ENCODE measurements at places on chromosomes 4 and X. TPM values are rescaled to one million over a fixed set of nuclear protein-coding genes. Genes with fewer than 3 reads are reported as not detected.

EPHA5 gene
- polyA plus RNA-seq, result not detected

CENPVL1 gene
- not detected for polyA plus RNA-seq

ADGRG2 gene
- polyA plus RNA-seq, result 3.2 TPM

CCDC160 gene
- polyA plus RNA-seq, result 2.5 TPM

WNK3 gene
- 6.2 TPM for polyA plus RNA-seq

CC2D2A gene
- polyA plus RNA-seq, result 61.3 TPM

CDK16 gene
- polyA plus RNA-seq, result 85.4 TPM

CTAG2 gene
- polyA plus RNA-seq, result not detected

AR gene
- polyA plus RNA-seq, result 9.6 TPM

SEL1L3 gene
- 84.6 TPM for polyA plus RNA-seq

HAUS3 gene
- 17.9 TPM for polyA plus RNA-seq

PCDH18 gene
- polyA plus RNA-seq, result 131 TPM

TMSB4X gene
- polyA plus RNA-seq, result 3,478 TPM

GRCh38 chrX:41695426-41695825 lies 6.7 kb downstream of the GPR34 start:
- DNase-seq, result no peak

- DNase-seq, result no peak
Observed at GRCh38 chrX:125405339-125405738, 85.7 kb downstream of the TEX13C start.

DNA sequence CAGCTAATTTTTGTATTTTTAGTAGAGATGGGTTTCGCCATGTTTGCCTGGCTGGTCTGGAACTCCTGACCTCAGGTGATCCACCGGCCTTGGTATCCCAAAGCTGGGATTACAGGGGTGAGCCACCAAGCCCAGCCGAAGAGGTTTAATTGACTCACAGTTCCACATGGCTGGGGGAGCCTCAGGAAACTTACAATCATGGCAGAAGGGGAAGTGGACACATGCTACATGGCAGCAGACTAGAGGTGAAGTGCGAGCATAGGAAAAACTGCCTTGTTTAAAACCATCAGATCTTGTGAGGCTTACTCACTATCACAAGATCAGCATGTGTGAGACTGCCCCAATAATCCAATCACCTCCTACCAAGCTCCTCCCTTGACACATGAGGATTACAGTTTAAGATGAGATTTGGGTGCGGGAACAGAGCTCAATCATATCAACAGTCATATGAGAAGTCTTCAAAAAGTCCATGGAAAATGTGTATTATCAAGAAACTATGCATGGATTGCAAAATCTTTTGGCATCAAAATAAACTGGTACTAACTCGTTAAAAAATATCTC lies 25.8 kb upstream of the RPL39 start:
- DNase-seq, result no peak

GRCh38 chr4:40327340-40327739 lies 7.8 kb upstream of the CHRNA9 start:
- DNase-seq, result no peak

DNA sequence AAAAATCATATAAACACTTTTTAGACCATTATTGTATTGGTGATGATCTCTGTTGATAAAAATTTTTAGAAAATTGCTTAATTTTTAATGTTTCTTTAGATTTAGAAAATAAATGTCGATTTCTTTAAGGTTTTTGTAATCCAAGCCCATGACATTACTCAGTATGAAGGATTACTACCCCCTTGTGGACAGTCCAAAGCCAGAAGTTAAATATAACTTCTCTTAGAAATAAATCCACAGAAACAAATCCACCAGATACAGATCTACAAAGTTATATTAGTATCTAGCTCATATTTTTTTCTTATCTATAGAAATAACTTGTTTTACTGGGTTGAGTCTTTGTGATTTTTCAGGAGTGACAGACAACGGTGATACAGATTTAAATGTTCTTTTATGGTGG lies 18.9 kb downstream of the TIFA start:
- no peak for DNase-seq

DNA sequence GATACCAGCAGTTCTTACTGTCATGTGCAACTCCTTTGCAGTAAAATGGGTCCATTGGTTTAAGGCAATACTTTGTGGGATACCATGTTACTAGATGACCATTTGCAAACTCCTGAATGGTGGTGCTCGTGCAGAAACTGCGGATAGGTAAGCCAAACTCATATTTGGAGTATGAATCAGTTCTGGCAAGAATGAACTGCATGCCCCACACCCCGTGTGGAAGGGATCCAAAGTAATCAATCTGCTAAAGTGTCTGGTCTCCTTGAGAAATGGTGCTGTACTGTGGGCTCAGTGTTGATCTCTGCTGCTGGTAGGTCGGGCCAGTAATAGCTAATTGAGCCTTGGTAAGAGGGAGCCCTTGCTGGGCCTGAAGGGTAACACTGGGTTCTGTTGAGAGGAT lies 4.2 kb upstream of the TAB3 start:
- no peak for DNase-seq

- no peak for DNase-seq
Observed at GRCh38 chrX:39633293-39633692, 464.5 kb downstream of the BCOR start.

DNA sequence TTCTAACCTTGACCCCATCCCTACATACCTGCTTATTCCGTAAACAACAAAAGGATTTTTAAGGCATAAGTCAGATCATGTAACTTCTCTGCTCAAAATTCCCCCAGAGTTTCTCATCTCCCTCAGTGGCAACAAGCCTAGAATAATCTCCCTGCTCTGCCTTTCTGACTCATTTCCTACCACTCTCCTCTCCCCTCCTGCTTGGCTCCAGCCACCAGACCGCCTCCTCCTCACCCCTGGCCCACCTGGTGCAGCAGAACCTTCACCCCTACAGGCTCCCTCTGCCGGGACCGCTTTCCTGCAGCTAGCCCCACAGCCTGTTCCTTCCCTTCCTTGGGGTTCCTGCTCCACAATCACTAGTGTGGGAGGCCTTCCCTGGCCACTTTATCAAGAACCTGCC lies 32.1 kb downstream of the TSPAN5 start:
- DNase-seq, result no peak

GRCh38 chrX:109914114-109914849 lies 88.6 kb upstream of the TMEM164 start:
- DNase-seq, result no peak

DNA sequence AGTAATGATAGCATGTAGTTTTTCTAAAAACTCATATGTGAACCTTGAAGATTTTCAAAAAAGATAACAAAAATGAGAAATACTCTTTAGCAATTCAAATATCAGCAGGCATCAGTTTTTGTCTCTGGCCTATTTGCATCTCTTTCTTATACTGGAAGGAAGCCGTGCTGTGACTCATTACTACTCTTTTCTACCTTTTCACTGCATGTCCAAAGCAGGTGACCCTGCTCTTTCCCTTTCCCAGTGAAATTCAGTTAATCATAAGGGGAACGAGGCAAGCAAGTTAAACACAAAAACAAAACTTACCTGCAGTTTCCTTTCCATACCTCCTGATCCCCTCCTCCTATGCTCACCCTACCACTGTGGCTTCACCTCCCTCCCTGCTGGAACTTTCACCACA lies 9.3 kb downstream of the SPATA4 start:
- no peak for DNase-seq

DNA sequence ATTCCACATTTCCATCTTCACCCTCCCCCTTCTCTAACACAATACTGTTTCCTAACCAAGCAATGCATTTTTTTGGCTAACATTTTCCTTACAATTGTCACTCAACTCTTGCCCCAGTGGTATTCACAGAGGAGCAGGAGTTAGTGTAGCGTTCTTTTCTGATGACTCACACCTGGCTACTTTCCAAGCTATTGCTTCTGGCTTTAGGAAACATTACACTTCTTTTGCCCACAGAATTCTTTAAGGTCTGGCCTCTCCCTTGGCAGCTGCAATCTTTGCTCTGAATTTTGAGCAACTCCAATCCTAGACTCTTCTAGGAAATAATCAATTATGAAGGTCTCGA lies 27.5 kb upstream of the PDGFC start:
- DNase-seq, result peak; percentile 75

GRCh38 chr4:189804894-189805293 lies 135.8 kb upstream of the FRG1 start:
- no peak for DNase-seq

GRCh38 chrX:6307156-6307555 lies 78.5 kb upstream of the NLGN4X start:
- DNase-seq, result no peak

DNA sequence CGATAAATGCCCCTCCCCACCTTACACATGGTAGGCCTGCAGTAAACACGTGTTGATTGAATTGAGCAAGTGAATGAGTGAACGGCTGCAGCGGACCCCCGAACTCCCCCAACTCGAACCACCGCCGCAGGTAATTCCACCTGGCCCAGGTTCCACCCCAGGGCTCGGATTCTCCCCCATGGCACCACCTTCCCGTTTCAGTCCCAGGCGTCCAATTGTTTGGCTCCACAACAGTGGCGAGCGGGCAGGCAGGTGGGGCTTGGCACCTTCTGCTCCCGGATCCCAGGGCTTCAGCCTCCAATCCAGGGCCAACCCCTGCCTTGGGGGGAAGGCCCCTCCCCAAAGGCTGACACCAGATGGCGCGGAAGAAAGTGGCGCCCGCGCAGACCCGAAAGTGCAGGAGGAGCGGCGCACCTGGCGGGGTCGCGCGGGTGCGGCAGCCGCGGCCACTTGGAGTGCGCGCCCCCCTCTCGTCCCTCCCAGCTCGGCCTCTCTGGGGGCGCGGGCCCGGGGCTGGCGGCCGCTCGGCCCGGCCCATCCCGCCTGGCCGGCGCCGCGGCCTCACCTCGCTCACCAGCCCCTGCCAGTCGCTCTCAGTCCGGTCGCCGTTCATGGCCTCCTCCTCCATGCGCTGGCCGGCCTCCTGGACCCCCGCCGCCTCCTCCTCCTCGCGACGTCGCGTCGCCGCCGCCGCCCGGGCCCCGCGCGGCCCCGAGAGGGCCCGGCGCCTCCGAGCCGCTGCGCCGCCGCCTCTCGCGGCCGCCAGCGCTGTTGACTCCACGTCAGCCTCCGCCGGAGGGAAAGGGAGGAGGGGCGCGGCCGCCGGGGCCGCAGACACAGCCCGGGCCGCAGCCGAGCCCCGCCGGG lies at the start of gene CCDC149:
CCDC149 (minus strand) TSS at position 791 of the 867 bp plus-strand sequence; CDS start at position 613, 178 bp downstream.
- peak; percentile 62 for DNase-seq

- no peak for DNase-seq
Observed at GRCh38 chr4:183723561-183724228, 64.6 kb downstream of the TRAPPC11 start.

GRCh38 chr4:18666322-18666721 lies 644.8 kb upstream of the LCORL start:
- no peak for DNase-seq

GRCh38 chr4:14091966-14092365 lies 464.4 kb upstream of the BOD1L1 start:
- no peak for DNase-seq

- DNase-seq, result no peak
Observed at GRCh38 chr4:188399834-188400233, 260.6 kb downstream of the TRIML1 start.
